ENCODE measurements at places on chromosomes 5 and 9. TPM values are rescaled to one million over a fixed set of nuclear protein-coding genes. Genes with fewer than 3 reads are reported as not detected.

DNA sequence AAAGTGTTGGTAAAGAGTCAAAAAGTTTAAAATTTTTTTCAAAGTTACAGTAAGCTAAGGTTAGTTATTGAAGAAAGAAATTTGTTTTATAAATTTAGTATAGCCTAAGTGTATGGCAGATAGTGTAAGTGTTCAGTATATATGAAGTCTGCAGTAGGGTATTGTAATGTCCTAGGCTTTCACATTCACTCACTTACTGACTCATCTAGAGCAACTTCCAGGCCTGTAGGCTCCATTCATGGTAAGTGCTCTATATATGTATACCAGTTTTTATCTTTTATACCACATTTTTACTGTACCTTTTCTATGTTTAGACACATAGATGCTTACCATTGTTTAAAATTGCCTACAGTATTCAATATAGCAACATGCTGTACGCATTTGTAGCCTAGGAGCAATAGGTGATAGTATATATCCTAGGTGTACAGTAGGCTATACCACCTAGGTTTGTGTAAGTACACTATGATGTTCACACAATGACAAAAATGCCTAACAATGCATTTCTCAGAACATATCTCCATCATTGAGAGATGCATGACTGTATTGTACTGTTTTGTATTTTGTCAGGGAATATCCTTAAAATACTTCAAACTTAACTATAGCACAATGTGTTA lies 38.5 kb downstream of the CYSTM1 start:
- DNase-seq = no peak

DNA sequence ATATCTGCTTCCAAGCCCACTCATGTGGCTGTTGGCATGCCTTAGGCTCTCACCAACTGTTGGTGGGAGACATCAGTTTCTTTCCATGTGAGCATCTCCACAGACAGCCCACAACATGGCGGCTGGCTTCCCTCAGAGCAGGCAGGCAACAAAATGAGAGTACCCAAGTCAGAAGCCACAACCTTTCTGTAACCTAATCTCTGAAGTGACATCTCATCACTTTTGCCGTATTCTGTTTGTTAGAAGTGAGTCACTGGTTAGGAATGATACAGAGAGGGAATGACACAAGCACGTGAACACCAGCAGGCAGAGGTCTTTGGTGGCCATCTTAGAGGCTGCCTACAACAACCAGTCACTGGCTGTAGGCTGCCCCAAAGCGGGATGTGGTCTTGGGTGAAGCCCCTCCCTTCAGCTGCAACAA lies 88.6 kb upstream of the RASGRF2 start:
- DNase-seq = no peak

DNA sequence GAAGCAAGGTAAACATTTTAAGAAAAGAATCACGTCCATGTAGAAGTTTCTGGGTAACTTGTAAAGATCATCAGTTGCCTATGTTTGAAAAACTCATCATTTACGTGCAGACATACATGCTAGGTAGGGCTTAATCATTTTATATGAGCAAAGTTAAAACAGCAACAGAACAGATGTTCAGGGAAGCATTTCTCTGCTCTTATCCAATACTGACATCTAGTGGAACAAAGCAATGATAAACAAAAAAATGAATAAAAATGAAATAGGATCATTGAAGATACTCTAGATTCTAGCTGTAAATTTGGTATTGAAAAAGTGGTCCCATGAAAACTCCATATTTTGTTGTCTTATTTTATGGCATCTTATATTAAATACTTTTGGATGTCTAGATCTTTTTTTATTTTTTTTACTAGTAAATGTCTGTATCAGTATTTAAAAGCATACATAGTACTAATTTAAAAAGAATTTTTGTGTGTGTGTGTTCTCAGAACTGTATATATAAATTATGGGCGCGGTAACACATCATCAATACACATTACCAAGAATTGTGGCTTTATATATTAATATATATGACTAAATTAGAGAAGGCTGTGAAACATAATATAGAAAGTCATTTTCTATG lies 1050.2 kb downstream of the CDH12 start:
- DNase-seq = peak; percentile 70

- peak; percentile 50 for DNase-seq
These were observed 10.5 kb upstream of the TRIM36 start for GRCh38 chr5:115180165-115180709.

DNA sequence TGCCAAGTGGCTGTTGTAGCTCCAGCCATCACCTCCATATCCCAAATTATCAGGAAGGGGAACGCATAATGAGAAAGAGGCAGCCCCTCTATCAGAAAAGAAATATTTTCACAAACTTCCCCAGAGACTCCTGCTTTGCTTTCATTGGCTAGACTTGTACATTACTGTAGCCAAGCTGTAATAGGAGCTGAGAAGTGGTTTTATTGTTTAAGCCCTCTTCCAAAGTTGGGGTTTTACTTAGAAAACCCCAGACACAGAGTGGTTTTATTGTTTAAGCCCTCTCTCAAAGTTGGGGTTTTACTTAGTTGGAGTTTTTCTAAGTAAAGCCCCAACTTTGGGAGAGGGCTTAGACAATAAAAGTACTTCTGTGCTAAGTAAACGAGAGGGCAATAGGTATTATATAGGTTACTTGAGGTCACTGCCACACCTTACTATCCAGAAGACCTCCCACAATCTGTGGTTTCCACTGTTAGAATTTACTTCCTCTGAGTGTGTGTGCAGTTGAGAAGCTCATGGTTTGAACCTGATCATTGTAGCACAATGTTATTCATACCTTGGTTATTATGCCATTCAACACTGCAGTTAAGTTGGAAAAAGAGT lies 215.7 kb upstream of the OTULINL start:
- DNase-seq = no peak

GRCh38 chr5:96229188-96229587 lies 203.9 kb downstream of the PCSK1 start:
- no peak for DNase-seq

GRCh38 chr5:3104429-3105060 lies 353.1 kb upstream of the IRX2 start:
- DNase-seq = no peak

- DNase-seq = peak; percentile 97
These were observed 44.7 kb upstream of the NKD2 start for GRCh38 chr5:963673-964531.

DNA sequence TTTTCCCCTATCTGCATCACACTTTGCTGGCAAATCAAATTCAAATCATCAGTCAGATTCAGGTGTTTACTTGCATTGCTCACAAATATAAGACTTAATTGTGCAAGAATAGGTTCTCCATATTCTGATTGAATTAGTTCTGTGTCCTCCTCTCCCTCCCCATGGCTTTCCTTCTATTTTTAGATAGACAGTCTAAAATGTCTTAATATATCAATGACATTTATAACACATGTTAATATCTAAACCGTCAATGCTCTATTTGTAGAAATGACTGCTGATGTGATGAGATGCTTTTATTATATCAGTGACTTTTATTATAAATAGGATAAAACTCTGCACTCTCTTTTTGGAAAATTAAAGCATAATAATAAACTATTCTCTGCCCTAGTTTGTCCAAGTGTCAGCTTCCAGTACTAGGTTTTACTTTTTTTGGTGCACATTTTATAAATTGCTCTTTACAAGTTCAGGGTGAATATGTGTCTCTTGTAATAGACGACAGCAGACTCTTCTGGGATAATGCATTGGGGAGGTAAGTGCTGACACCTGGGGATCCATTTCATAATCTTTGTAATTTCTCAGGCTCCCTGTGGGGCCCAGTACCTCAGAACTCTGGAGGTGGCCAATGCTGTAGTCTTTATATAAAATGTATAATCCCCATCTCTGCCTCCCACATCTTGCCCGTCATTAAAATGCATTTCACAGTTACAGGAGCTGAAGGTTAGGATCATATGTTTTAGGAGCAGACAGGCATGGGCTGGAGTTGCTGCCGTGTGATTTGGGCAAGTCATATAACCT lies 321.5 kb downstream of the BRINP1 start:
- no peak for DNase-seq

DNA sequence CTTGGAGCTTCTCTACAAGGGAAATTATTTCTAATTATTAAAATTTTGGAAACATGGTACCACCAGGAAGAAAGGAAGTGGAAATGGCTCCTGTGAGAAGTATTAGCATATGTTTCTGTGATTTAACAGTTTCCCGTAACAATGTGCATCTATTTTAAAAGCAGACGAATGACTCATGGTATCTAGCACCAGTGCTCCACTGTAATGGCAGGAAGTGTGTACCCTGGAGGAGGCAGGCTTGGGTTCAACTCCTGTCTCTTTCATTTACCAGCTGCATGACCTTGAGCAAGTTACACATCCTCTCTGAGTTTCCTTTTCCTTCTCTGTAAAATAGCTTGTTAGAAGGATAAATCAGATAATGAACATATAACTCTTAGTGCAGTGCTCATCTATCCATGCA lies 41.0 kb upstream of the ANGPTL2 start:
- DNase-seq = peak; percentile 53

GRCh38 chr9:4774209-4774608 lies 18.5 kb upstream of the RCL1 start:
- DNase-seq = no peak

- no peak for DNase-seq
These were observed 14.6 kb downstream of the MRPL36 start for GRCh38 chr5:1785062-1785461.

GRCh38 chr5:134189031-134189430 lies 12.3 kb upstream of the SKP1 start:
- peak; percentile 10 for DNase-seq

DNA sequence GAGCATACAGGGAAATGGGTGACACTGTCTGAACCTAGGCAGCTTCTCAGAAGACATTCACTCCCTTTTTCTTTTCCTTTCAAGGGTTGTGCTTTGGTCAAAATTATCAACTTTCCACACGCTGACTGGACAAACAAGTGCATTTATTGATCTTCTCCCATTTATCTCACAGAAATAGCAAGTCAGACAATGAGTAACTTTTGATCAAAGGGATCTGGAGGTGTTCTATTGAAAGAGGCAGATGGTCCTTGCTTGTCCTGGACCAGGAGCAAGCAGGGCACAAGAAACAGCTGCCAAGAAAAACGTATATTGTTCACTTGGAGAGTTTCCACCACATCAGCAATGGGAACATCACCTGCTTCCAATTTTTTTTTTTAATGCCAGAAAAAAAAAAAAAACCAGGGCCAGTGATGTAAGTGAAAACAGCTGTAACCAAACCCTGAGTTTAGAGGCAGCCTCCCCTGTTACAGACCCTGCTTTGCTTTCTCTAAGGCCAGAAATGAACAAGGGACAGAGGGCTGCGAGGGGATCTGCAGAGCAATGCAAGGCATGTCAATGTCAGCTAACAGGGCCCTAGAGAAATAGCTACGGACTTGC lies 79.8 kb downstream of the NIPSNAP3B start:
- DNase-seq = no peak

- DNase-seq = no peak
These were observed 551.9 kb upstream of the DMAC1 start for GRCh38 chr9:8351436-8351835.

DNA sequence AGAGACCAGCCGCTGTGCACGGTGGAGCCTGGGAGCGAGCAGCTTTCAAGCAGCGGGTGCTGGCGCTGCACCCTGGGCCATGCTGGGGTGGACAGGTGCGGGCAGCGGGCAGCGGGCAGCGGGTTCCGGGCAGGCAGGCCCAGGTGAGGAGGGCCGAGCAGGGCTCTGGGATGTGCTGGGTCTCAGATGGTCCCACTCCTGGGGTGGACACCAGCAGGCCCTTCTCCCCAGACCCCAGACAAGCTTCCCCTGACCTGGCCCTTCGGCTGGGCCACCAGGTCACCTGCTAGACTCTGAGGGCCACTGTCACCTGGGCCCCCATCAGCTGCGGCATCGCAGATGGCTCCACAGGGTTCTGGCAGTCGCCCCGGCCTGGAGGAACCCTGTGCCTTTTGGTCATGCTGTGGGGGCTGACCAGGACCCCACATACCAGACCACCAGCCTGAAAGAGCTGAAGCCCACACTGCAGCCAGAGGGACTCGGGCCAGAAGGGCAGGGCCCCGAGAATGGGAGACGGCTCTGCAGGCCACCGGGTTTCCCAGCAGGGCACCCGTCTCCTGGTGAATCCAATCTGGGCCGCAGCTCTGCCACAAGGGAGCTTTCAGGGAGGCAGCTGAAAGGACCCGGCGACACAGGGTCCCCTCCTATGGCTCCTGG lies 2.0 kb downstream of the SLC6A19 start:
- no peak for DNase-seq

- no peak for DNase-seq
These were observed 775.9 kb upstream of the CDH9 start for GRCh38 chr5:27814286-27814685.

DNA sequence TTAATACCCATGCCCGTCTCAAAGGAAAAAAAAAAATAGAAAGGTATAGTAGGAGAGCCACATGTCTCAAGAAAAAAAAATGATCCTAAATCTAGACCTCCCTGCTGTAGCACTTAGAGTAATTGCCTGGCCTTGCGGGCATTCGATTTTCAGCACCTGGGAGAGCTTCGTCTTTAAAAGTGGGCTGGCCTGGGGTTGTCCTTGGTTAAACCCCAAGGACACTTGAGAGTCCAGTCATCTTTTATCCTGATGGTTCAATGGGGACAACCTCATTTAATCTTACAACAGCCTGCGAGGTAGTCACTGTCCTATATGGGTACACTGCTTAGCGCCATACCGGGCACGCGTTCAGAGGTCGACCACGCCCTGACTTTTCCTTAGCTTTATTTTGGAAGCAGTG lies 60.1 kb downstream of the MAT2B start:
- no peak for DNase-seq

- DNase-seq = no peak
These were observed 52.7 kb upstream of the DMRT1 start for GRCh38 chr9:788777-789176.

GRCh38 chr5:42593591-42593990 lies 163.0 kb upstream of the CCDC152 start:
- DNase-seq = no peak

DNA sequence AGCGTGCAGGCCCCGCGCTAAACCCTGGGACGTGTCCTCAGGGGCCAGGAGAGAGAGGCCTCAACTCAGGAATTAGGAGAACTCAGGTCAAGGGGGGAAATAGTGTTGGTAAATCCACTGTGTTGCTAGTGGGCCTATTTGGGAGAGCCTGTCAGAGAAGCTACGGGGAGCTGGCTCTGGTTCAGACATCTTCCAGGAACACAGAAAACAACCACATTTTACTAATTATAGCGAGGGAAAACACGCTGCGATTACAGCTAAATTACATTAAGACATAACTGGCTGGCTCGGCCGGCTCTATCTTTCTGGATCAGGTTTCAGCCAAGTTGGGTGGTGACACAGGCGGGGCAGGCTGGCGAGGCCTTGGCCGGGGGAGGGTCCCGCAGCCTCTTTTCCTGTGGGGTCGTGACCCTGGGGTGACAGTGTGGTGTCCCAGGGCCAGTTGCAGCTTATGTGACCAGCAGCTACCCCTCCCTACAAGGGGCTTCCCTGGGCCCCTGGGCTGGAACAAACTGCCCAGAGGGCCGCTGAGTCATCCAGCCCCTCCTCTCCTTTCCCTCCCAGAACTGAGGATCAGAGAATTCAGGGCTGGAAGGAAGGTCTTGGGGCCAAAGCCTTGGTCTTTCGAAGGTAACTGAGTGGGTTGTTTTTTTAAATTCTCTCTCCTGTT lies 75.1 kb downstream of the FGF18 start:
- peak; percentile 83 for DNase-seq

Gene CMBL
- 15.9 TPM for total RNA-seq

Gene GRIA1
- 12.5 TPM for total RNA-seq

Gene GNA14
- total RNA-seq = 15.1 TPM

Gene FUBP3
- 44.6 TPM for total RNA-seq

Gene TAS2R1
- total RNA-seq = not detected

Gene OR13C4
- not detected for total RNA-seq

Gene FCN1
- 31.5 TPM for total RNA-seq

Gene LHX3
- not detected for total RNA-seq

Gene OR13C9
- not detected for total RNA-seq
